ENCODE measurements at places on chromosomes 11 and 22.

GRCh38 chr11:69501891-69502860, 20.7 kb downstream of the LINC01488 start:
- no peak for DNase-seq

GRCh38 chr11:46692450-46692849, 8.0 kb downstream of the ARHGAP1 start:
- DNase-seq: no peak

GRCh38 chr11:67534070-67534679, 10.9 kb upstream of the CABP2 start:
- DNase-seq: no peak

GRCh38 chr11:118213781-118214180, 11.0 kb downstream of the JAML start:
- no peak for DNase-seq

GRCh38 chr11:2958251-2958650, 29.0 kb upstream of the PHLDA2 start:
- DNase-seq: no peak

- DNase-seq: no peak
These were observed 86.1 kb upstream of the BID start for GRCh38 chr22:17860220-17860965.

- DNase-seq: no peak
These were observed 8.5 kb downstream of the AMOTL1 start for GRCh38 chr11:94776351-94777321.

All from KG1 (cell line).